ENCODE measurements at places on chromosomes 6 and 20.

GRCh38 chr6:162442687-162443086 is 284.9 kb downstream of the PRKN start:
- DNase-seq: no peak

DNA sequence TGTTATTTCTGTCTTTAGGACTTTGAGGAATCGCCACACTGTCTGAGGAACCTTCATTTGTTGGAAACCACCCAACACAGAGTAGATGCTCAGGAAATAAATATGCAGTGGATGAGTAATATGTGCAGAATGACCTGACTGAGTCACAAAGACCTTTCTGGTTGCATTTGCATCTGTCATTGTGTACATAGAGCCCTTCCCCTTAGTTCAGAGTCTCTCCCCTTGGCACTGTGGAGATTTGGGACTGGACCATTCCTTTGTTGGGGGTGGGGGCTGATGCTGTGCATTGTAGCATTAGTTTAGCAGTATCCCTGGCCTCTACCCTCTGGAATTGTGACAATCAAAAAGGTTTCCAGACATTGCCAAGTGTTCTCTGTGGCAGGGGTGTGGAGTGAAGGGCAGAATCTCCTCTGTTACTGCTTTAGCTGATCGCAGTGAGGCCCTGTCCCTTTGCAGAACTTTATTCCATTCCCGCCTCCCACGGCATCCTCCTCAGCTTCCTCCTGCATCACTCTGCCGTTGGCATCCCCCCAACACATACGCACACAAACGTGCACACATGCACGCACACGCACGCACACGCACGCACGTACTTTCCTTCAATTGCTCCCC is 64.5 kb downstream of the EYA2 start:
- no peak for DNase-seq

DNA sequence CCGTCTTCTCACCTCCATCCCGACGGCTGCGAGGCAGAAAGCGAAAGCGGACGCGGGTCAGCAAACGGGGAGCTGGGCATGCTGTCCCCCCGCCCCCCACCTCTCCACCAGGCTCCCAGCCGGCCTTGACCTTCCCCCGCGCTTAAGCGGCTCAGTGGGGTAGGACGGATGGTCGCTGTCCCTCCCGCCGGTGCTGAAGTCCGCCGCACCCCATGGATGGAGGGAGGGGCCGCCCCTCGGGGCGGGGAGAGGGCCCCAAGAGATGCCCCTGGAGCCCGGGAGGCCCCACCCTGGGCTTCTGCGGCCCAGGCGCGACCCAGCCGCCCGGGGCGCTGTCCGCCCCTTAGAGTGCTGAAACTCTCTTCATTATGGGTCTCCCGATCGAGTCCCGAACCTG is at the start of gene KCNB1:
KCNB1 (minus strand) TSS at position 48 of the 397 bp plus-strand sequence. CDS start 188 bp downstream, outside the sequence.
- no peak for DNase-seq

DNA sequence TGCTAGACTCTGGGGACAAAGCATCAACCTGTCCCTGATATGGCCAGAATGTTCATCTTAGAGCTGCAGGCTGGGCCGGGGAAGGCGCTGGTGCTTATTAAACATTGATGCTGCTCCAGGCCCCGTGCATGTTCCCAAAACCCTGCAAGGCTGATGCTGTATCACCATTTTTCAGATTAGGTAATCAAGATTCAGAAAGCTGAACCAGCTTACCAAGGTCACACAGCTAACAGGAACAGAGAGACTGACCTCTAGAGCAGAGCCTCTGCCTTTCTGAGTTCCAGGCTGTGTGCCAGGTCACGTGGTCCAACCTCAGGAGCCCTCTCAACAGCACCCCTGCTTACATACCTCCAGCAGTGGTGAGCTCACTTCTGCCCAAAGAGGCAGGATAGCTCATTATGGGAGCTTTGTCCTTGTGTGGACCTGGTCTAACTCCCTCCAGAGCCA is 16.1 kb upstream of the VSTM2L start:
- DNase-seq: no peak

GRCh38 chr6:26104457-26105108 is 17.4 kb downstream of the HFE start:
- no peak for DNase-seq

GRCh38 chr6:24272553-24272952 is 85.3 kb downstream of the DCDC2 start:
- no peak for DNase-seq

DNA sequence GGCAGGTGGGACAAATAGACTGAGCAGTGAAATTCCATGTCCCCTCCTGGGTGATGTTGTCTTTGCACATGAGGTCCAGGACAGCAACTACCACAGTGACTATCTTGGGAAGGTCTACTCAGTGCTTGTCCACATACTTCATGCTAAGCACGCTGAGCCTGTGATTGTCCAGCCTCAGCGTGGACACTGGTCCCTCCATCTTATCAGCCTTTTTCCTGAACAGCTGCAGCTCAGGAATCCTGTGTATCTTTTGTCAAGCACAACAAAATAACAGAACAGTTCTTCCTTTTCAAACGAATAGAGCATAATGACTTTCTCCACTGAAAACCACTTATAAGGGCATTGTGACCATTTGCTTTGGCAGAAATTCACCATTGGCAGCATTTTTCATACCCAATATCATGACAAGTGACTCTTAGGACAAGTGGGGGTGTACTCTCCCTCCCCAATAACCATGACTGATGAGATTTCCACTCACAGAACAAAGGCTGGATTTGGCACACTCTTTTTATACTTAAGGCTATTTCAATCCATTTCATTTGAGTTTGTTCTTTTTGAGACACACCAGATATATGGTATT is 90.3 kb downstream of the FYN start:
- DNase-seq: no peak

DNA sequence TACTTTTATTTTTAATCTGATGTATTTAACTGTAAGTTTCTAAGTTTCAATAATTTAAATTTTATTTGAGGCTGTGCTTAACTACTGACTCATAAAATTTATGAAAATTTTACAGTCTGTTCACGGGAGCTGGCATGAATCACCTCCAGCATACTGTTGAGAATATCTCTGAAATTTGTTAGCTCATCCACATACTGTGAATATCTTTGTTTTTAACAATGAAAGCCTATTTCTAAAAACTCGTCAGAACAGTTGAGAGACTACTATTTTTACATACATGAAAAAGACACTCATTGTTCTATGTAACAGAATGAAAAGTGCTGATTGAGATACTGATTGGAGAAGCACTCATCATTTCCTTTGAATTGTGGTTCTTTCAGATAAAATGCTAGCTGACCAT is 749.3 kb downstream of the TENT5A start:
- no peak for DNase-seq

- no peak for DNase-seq
These were observed 2.6 kb upstream of the IPCEF1 start for GRCh38 chr6:154359161-154359574.

Measured in stimulated activated CD4-positive, alpha-beta T cell treated with anti-CD3 and anti-CD28 coated beads, Interleukin-1b, Interleukin-23, amount 100 ng/mL, for 1 hour (primary cell).